Cerebellar nuclear complex (tissue), 1 donor: ENCODE measurements at places on chromosomes 4 and X.

DNA sequence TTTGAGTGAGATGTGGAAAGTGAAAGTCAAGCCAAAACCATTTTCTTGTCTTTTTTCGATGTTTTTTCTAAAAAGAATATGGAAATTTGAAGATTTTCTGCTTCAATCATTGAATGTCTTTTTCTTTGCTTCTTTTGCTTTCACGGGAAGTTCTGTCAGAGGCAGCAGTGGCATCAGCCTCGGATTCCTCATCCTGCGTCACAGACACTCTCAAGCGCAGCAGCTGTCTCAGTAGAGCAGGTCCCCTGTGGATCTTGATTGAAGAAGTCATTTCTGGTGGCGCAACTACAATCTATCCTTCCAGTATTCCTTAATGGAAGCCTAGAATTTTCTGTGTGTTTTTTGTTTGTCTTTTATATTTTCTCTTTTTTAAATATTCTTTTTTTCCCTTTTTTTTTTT is 52.7 kb upstream of the NEIL3 start:
- DNase-seq = no peak

DNA sequence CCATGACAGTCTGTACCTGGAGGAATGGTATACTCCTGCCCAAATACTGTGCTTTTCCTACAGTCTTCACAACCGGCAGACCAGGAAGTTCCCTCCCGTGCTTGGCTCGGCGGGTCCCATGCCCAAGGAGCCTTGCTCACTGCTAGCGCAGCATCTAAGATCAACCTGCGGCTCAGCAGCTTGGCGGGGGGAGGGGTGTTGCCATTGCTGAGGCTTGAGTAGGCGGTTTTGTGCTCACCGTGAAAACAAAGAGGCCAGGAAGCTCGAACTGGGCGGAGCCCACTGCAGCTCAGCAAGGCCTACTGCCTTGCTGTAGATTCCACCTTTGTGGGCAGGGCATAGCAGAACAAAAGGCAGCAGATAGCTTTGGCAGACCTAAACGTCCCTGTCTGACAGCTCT is 152.7 kb downstream of the TEX11 start:
- DNase-seq = no peak

DNA sequence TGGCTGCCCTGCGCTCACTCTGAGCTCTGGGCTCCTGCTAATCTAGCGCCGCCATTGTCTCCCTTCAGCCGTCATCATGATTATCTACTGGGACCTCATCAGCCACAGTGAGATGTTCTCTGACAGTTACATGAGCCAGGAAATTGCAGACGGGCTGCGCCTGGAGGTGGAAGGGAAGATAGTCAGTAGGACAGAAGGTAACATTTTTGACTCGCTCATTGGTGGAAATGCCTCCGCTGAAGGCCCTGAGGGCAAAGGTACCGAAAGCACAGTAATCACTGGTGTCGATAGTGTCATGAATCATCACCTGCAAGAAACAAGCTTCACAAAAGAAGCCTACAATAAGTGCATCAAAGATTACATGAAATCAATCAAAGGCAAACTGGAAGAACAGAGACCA is 21.8 kb upstream of the PIN4 start:
- no peak for DNase-seq

DNA sequence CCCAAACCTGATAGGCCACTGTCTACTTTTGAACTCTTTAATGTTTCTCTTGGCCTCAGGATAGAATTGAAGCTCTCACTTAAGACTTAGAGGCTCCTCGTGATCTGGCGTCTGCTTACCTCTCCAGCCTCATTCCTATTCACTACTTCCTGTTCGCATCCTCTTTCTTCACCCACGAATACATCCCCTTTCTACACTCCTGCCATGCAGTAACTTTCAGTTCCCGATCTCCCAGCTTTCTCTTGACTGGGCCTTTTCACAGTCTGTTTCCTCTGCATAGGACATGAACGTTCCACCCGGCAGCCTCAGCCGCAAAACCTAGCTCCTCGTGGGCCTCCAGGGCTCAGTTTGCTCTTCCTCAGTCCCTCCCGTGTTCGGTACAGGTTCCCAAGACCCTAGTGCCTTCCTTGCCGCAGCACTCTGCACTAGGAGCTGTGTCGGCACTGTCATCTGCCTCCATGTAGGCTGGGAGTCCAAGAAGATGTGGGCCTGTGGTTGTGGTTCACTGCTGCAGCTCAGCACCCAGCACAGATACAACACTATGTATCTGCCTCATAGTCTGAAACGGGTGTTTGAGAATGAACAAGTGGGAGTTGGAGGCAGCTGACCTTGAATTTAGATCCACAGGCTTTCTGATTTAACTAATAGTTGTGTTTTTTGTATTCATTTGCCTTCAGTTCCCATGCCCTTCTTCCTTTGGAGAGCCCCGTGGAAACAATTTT is 15.8 kb downstream of the RPL39 start:
- no peak for DNase-seq
